ENCODE measurements at places on chromosomes 2 and 18.

DNA sequence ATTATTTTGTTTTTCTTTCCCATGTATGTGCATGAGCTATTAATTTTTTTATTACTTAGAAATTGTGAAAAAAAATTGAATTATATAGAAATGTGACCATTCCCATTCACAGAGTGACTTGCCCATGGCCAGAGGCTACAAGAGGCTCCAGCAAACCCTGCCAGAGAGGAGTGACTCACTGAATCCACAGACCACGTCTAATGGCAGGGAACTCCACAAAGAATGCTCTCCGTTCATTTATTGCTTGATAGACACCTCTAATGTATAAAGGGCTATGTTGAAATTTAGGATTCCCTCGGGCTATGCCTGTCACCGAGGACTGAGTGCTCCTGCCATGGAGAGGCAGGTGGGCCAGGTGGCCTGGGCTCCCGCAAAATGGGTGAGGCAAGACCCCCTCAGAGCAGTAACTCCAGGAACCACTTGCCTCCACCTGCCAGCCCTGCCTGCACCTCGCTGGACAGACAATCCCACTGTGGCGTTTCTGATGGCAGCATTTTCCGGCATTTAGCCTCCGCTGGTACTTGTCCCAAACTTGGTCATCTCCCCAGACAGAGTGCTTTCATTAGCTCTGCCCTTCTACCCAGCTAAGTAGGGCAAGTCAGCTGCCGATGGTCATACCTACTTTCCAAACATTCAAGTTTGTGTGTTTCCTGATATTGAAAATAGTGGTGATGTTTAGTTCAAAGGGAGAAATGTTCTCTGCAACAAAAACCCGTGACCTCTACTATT lies 200.3 kb downstream of the PRKCE start:
- DNase-seq, result no peak

GRCh38 chr2:20148923-20149702 lies 75.8 kb downstream of the SDC1 start:
- peak; percentile 61 for DNase-seq

DNA sequence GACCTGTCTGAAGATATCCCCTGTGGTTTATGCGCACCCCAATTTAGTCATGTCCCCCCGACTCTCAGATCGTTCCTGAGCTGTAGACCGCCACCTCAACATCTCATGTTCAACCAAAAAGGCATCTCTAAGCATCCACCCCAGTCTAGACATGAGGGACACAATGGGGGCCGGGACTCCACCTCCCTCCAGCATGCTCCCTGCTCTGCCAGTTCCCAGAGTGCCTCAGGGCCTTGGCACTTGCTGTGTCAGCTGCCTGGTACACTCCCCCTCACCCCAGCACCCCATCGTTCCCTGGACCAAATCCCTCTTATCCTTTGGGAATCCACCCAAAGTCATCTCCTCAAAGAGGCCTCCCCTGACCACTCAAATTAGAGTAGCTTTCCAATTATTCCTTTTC lies 22.2 kb downstream of the TNS1 start:
- DNase-seq, result no peak

DNA sequence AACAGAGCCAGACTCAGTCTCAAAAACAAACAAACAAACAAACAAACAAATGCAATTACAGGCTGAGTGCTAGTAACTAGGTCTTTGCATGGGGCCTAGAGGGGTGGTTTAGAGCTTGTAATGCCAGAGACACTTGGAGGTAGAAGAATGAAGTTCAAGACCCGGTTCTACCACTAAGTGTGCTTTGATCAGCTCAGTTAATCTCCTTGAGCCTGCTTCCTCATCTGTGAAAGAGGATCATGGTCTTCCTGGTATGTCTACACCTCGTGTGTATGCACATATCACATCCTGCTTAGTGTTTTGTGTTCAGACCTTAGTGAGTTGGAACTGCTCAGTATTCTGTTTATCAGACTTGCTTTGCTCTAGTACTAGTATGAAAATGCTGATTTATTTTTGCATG lies 4.8 kb upstream of the ATP6V1C2 start:
- no peak for DNase-seq

DNA sequence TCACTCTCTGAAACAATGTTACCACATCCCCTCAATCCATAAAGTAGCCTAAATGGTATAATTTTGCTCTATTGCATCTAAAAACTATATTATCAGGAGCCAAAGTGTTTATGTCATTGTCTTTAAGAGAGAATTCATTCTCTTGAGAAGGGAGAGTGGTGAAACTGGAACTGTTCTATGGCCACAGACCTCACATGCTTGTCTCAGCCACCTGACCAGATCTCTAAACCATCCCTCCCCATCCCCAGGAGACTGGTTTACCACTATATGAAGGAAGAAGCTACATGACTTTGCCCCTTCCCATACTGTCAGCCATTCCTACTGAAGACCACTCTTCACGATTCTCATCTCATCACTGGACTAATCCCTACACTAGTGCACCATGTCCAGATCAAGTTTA lies 9.6 kb downstream of the CDH7 start:
- no peak for DNase-seq

DNA sequence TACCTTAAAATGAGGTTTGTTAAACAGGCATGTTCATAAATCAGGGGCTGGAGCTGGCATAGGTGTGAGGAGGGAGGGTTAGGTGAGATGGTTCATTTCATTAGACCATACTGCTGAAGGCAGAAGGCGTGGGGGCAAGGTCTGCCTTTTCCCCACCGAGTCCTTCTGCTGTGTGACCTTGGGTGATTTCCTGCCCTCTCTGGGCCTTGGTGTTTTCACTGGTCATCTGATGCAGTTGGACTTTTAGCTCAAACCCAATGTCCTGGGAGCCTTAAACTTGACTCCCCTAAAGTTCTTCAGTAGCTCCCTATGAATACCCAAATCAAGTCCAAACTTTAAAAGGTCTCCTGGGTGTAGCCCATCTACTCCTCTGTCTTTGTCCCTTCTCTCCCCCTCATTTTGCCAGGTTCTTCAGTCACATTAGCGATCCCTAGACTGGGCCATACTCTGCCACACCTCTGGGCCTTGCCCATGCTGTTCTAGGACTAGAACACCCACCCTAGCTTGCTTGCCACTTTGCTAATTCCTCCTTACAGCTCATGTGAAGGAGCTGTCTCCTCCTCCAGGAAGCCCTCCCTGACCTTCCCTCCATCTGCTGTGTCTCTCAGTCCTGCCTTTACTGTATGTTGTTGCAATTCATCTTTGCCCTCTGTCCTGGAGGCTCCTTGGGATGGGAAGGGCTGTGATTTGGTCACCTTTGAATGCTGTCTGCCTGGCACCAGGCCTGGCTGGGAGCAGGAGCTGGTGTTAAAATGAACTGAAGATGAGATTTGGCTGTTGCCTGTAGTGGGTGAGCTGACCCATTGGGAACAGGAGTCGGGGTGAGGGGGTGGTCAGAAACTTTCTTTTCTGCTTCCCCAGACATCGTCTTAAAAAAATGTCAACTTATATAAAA lies 85.4 kb upstream of the HS6ST1 start:
- no peak for DNase-seq

- no peak for DNase-seq
Measured at GRCh38 chr18:48133671-48134251, 203.3 kb upstream of the SMAD2 start.

Data from GM23338 (cell line).